ENCODE measurements at places on chromosomes 12 and 14.

GRCh38 chr14:74548881-74549280 lies 55.3 kb downstream of the ISCA2 start:
- DNase-seq: no peak

DNA sequence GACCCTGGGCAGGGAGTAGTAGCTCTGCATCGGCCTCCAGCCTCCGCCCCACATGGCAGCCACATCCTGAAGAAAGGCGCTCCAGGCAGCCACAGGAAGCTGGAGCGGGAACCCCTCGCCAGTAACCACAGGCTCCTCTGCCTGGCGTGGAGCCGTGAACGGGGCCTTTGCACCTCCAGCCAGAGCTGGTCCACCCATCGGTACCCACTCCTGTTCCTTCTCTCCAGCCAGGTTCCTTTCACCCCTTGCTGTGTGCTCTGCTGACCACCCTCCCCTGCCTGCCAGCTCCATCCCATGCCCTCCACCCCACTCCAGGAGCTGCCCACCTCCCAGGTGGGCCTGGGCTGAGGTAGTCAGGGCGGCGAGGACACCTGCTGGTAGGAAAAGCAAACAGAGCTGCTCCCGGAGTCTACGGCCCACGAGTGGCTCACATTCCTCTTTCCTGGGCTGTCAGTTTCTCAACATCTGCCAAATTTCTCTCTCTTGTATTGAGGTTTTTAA lies 2.7 kb downstream of the TGFB3 start:
- DNase-seq: peak; percentile 25

DNA sequence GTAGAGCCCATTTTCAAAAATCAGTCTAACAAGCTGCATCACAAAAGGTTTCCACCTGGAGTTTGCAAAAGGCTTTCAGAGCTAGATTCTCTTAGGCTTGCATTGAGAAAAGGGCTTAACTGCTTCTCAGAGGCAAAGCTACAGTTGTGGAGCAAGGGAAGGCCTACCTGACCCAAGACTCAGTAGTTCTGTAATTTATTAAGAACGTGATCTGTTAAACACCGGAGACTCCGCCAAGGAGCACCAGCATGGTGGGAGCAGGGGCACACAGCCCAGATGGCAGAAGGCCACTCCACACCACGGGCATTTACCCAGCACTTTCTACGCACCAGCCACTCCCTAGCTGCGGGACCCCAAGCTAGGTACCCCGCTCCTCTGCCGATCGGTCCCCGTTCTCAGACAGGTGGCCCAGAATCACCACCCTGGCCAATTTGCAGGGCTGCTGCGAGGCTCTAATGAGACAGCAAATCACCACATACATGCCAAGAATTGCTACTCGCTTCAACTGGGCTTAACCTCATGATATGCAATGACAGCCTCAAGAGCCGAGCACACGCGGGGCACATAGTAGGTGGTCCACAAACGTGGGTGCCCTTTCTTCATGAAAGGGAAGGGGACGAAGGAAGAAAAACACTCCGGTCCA lies 1.5 kb downstream of the ITPK1 start:
- DNase-seq: peak; percentile 34

- no peak for DNase-seq
Observed at GRCh38 chr14:61334197-61334701, 12.9 kb downstream of the PRKCH start.

GRCh38 chr14:90288651-90289355 lies 32.5 kb downstream of the PSMC1 start:
- no peak for DNase-seq

DNA sequence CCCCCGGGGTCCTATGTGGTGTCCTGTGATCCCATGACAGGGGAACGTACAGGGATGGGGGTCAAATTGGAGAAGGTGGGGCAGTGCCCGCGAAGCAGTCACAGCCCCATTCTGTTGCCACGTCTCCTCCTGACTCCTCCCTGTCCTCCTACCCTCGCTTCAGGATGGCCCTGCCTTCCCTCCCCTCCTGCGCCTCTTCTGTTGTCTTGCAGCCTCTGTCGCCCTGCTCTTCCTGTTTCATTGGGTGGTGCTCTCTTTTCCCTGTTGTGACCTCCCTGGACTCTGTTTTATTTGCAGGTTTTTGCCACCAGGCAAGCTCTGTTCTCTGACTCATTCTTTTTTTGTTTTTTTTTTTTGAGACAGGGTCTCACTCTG lies 18.7 kb downstream of the CABP1 start:
- DNase-seq: no peak

DNA sequence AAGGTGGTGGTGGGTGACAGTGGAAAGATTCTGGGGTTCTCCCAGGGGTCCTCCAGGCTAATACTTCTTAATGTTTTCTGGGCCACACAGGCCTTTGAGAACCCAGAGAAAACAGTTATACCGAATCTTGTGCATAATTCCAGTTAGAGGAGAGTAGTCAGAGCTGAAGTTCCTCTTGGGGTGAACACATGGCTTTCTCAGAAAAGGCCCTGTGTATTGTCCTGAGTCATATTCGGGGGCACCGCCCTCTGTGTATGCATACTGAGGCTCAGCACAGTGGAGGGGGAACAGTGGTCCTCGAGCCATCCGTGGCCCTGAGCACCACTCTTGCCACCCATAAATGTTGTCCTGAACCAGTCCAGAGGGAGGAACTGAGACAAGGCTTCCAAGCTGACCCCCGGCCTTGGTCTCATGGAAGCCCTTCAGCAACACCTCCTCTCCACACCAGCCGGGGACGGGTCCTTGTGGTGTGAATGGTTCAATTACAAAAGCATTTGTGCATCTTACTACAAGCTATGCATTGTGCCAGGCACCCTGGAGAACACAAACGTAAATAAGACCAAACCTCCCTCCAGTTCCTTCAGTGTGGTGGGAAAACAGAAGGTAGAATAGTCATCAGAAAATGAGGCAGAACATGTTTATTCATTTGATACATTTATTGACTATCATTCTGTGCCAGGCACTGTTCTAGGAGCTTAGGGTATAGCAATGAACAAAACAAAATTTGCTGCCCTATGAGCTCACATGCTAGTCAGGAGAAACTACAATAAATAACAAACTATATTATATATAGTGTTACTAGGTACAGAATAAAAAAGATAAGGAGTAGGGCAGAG lies 9.9 kb downstream of the DHRS2 start:
- no peak for DNase-seq

DNA sequence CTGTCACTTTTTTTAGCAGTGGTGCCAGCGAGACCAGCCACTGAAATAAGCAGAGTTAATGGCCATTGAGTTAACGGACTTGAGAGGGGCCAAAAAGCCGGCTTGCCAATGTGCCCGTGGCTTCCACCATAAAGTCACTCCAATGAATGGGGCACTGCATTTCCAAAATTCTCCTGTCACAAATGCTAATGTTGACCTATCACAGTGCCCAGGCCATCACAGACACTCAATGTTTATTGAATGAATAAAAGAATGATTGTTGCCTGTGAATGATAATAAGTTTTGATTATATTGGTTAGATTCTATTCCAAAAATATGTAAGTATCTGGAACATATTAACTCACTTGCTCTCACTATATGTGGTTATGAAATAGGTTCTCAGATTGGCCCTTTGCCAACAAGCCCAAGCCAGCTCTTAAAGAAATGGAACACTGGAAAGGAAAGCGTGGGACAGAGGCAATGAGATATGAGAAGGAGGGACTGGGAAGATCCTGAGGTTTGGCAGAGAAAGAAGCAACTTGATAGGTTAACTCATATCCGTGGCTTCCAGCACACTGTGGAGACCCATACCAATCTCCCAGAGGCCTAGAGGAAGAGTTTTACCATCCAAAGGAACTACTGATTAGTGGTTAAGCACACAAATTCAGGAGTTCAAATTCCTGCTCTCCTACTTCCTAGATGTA lies 108.7 kb downstream of the BTG1 start:
- no peak for DNase-seq

Measured in NAMALWA (cell line).